IPS DF 6.9 (cell line): ENCODE measurements at places on chromosomes 6 and 20.

DNA sequence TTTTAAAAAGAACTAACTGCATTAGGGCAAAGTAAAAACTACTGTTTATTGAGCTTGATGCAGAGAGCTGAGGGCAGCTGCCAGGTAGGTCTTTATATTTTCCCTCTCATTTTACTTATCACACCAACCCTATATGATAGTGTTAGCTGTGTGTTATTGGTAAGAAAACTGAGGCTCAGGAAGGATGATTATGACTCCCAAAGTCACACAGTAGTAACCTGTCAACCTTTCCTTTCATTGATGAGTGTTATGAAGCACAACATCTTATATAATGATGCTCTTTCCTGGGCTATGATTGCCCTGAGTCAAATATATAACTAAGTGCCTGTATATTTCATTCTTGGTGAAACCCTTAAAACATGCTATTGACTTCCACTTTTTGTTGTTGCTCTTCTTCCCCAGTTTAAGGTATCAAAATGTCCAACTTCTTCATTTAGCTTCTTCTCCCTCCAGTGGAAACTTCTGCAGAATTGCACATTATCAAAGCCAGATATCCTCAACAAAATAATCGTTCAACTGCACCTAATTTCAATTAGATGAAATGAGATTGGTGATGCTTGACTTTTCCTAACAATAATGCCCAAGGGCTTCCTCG is 8.1 kb downstream of the GFOD1 start:
- DNase-seq, result no peak

DNA sequence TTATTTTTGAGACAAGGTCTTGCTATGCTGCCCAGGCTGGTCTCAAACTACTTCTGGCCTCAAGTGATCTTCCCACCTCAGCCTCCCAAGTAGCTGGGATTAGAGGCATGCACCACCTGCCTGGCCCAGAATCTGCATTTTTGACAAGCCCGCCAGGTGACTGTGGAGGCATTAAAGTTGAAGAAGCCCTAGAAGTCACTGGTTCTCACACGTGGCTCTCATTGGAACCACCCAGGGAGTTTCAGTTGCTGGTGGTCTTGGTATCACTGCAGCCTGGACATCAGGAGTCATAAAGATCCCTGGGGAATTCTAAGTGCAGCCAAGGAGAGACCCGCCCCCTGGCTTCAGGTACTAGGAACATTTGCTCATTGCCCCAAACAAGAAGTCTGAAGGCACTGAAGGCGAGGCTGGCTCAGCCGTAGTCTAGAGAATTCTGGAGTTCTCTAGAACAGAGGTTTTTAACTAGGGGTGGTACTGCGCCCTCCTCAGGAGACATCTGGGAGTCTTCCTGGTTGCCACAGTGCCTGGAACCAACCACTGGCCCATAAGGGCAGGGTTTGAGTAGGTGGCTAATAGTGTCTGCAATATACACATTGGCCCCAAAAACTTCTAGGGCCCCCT is 182.8 kb downstream of the ZMYND8 start:
- DNase-seq, result no peak

- DNase-seq, result no peak
Observed at GRCh38 chr6:34305982-34306708, 57.3 kb upstream of the SMIM29 start.

DNA sequence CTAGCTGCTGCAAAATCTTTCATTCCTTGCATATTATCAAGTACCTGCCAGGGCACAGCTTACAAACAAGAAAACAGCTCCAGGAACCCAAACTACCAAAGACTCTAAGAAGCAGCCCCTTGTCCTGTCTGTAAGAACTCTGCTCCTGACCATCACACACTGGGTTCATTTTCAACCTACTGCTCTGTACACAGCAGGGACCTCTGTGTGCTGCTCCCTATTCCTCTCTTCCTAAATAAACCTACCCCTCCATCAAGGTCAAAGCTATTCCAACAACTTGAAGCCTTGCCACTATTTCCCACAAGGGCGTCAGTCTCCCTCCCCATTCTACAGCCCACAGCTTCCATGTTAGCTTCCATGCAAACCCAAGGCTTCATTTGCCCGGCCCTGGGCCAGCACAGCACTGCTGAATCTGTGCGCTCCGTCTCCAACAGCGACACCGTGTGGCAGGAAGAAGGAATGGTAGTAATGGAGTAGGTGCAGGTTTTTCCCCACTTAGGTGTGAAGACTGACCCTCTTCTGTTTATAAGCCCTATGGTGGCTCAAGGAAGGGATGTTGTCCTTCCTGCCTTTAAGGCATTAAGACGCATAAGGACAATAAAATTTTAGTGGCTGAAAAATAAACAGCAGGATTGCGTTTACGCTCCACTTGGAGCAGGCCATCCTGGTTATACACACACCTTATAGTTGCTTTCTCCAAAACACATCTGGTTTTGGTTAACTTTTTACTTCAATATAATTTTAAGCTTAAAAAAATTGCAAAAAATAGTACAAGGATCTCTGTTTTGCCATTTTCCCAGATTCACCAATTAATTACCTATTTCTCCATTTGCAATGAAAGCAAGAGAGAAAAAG is 115.2 kb upstream of the NXT1 start:
- peak; percentile 68 for DNase-seq

GRCh38 chr20:4190792-4191519 is 175.6 kb upstream of the RNF24 start:
- DNase-seq, result no peak
